ENCODE measurements at places on chromosomes 4 and X. TPM values are rescaled to one million over a fixed set of nuclear protein-coding genes. Genes with fewer than 3 reads are reported as not detected.

Gene ATP2B3
- total RNA-seq: not detected

Gene TEC
- total RNA-seq: 0.91 TPM

Gene BANK1
- total RNA-seq: 0.55 TPM

Gene BMX
- 0.80 TPM for total RNA-seq

Gene FAM149A
- 9.0 TPM for total RNA-seq

- no peak for DNase-seq
Observed at GRCh38 chr4:8699479-8700145, 107.0 kb downstream of the CPZ start.

- DNase-seq: no peak
Observed at GRCh38 chrX:150005027-150005426, 66.7 kb upstream of the EOLA2 start.

- DNase-seq: no peak
Observed at GRCh38 chrX:19846995-19847790, 40.2 kb downstream of the SH3KBP1 start.

- no peak for DNase-seq
Observed at GRCh38 chr4:48812866-48813265, 18.0 kb upstream of the OCIAD1 start.

DNA sequence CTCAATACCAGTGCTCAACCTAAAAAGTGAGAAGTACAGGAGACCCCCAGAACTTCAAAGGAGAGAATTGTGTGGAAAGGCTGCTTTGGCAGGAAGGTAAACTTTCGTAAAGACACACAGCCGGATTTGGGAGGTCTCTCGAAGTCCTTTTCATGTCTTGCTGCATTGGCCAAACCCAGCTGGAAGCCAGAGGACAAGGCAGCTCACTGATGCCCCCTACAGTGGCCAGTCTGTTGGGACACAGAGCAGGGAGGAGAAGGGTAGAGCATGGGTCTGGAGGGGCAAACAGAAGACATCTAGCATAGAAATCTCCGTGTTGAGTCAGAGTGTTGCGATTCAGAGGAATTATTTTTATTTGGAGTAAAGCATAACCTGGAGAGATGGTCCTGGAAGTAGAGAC lies 198.9 kb downstream of the ANK2 start:
- peak; percentile 48 for DNase-seq

GRCh38 chr4:59966758-59967157 lies 1233.4 kb upstream of the ADGRL3 start:
- DNase-seq: no peak

DNA sequence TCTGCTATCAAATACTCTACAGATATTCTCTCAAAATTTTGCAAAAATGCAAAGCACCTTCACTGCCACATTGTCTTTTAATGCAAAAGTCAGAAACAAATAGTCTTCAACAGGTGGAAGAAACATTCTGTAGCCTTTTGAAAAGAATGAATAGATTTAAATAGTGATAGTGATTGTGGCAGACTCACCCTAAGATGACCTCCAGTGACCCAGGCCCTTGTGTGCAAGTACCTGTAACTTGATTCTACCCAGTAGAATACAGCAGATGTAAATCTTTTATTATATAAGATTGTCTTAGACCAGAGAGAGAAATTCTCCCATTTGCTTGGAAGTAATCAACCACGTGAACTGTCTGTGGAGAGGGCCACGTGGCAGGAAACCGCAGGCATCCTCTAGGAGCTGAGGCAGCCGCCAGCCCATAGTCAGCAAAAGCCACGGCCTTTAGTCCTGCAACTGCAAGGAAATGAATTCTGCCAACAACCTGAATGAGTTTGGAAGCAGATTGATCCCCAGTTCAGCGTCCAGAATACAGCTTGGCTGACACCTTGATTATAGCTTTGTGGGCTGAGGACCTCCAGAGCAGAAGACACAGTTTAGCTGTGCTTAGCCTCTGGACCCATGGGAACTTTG lies 272.5 kb downstream of the ARHGAP10 start:
- no peak for DNase-seq

Data from psoas muscle (tissue), 8 donors.